Fibroblast of skin of abdomen (primary cell): ENCODE measurements at places on chromosomes 3 and 15.

DNA sequence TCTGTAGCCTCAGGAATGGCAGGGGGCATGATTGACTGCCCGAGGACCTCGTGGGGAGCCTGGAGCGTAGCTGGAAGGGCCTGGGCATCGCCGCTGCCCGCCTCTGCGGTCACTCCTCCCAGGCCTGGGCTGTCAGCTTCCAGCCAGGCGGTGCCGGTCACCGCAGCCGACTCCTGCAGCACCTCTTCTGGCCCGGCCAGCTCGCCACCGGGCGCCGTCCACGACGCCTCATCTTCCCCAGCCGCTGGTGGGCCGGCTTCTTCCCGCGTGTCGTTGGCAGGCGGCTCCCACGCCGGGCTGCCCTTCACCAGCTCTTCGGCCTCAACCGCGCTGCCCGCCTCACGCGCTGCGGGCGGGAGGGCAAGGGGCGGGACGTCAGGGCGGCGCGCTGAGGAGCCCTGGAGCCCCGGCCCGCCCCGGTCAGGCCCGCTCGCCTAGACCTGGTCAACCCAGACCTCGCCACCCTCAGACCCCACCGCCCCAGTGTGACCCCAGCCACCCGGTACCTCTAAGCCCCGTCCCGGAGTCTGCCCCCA lies 1.0 kb downstream of the CSPG5 start:
- DNase-seq, result no peak

- DNase-seq, result no peak
Observed at GRCh38 chr3:76756577-76756976, 283.3 kb upstream of the ROBO2 start.

DNA sequence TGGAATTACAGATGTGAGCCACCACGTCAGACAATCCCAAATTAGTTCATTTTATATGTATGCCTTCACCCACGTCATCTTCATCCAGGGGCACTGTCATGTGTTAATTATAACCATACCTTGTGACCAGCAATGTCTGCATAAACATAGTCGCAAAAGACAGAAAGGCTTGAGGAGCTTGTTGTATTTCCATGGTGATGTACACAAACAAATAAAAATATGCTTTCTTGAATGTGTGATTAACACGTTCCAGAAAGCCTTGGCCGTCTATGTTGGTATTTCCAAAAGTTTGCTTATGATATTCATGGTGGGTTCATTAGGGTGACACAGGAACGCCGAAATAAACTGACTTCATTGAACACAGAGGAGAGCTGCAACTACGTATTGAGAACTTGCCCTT lies 524.7 kb upstream of the ZNF717 start:
- no peak for DNase-seq

DNA sequence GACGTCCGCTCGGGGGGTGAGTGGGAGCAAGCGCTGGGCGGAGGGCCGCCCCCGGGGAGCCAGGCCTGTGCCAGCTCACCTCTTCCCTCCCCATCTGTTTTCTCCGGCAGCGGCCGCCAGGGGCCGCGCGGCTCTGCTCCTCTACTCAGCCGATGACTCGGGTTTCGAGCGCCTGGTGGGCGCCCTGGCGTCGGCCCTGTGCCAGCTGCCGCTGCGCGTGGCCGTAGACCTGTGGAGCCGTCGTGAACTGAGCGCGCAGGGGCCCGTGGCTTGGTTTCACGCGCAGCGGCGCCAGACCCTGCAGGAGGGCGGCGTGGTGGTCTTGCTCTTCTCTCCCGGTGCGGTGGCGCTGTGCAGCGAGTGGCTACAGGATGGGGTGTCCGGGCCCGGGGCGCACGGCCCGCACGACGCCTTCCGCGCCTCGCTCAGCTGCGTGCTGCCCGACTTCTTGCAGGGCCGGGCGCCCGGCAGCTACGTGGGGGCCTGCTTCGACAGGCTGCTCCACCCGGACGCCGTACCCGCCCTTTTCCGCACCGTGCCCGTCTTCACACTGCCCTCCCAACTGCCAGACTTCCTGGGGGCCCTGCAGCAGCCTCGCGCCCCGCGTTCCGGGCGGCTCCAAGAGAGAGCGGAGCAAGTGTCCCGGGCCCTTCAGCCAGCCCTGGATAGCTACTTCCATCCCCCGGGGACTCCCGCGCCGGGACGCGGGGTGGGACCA lies 632 bp upstream of the CRELD1 start:
- DNase-seq, result peak; percentile 71

DNA sequence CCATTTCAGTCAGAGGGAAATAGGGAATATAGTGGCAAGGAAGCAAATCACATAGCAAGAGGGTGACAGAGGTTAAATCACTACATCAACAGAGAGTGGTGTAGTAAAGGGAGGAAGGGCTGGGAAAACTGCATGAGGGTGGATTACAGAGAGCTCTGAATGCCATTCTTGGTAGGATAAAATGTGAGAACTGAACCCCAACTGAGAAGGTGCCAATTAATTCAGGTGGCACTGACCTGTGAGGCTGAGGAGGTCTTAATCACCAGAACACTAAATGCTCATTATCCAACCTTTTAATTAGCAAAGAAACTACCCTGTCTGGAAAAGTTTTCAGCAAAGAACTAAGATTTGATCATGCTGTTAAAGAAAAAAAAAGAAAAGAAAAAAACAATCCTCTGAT lies 202.7 kb downstream of the LRRN1 start:
- DNase-seq, result no peak

DNA sequence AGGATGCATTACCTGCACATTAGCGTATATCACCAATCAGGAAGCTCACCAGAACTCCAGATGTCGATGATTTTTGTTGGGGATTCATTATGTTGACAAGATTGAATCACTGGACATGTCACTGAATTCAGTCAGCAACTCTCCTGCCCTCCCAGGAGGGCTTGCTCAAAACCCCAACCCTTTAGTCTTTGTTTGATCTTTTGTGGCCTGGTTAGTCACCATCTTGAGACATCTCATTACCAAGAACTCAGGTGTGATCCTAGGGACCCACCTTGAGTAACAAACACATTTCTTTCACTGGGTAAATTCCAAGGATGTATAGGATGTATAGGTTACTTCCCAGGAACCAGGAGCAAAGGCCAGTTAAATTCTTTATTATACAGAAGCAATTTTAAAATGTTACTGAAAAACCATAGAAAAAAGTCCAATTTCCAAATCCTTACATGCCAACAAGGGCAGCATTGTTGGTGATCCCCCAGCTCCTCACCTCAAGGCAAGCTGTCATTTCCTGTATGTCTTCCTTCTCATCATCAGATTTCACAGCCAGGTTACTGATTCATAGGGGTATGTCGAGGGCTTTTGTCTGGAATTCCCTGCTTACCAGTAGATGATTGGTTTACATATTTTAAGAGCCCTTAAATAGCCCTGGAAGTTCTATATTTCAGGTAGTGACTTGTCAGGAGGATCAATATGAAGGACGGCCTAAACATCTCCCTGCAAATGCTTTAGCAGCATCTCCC lies 11.7 kb downstream of the SNRPN start:
- no peak for DNase-seq

- peak; percentile 94 for DNase-seq
Observed at GRCh38 chr3:54756330-54756731, 171.5 kb downstream of the LRTM1 start.

- DNase-seq, result no peak
Observed at GRCh38 chr3:151421938-151422337, 37.4 kb upstream of the P2RY12 start.

- peak; percentile 51 for DNase-seq
Observed at GRCh38 chr15:66730168-66731021, 28.4 kb downstream of the SMAD6 start.

- peak; percentile 12 for DNase-seq
Observed at GRCh38 chr3:181952221-181952620, 240.5 kb downstream of the SOX2 start.

DNA sequence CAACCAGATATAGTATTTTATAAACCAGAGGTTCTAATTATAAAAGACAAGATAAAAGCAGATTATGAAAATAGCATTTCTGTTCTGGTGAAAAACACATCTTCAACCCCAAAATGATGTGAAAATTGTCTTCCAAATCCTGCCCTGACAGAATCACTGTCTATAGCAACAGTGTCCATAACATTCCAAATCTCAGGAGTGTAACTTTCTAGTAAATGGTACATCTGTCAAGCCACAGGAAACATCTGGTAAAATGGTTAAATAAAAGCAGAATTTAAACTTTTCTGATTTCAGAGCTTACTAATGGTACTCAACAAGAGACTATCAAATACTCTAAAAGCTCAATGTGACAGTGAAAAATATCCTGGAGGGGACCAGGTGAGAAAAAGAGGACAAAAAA lies 60.5 kb downstream of the VGLL4 start:
- DNase-seq, result no peak

DNA sequence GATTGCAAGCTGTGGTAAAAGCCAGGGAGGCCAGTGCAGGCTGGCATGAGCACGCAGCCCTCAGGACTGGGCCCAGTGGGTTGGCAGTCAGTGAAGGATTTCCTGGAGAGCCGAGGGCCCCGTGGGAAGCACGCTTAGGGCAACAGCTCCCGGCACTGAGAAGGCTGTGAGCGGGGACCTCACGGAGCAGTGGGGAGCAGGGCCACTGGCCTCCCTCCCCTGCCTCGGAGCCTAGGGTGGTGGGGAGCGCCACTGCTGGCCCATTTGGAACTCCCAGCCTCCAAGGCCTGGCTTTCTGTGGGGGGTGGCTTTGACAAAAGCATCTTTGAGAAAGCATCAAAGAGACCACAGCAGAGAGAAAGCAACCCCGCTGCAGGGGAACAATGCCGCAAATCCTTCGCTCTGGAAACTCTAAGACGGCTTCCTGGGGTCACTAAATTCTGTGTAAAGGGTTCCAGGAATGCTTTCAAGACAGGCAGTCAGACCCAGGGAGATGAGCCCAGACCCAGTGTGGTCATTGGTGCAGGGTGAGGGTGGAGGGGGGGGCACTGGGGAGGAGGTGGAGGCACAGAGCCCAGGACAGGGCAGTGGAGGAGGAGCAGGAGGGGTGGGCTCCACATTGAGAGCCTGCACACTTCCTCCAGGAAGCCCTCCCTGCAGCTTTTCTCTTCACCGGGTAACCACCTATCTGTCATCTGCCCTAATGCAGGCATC lies 9.5 kb upstream of the APBA2 start:
- no peak for DNase-seq

GRCh38 chr3:189720736-189721417 lies 89.7 kb downstream of the TP63 start:
- DNase-seq, result peak; percentile 28
